ENCODE measurements at places on chromosomes 1 and 21.

DNA sequence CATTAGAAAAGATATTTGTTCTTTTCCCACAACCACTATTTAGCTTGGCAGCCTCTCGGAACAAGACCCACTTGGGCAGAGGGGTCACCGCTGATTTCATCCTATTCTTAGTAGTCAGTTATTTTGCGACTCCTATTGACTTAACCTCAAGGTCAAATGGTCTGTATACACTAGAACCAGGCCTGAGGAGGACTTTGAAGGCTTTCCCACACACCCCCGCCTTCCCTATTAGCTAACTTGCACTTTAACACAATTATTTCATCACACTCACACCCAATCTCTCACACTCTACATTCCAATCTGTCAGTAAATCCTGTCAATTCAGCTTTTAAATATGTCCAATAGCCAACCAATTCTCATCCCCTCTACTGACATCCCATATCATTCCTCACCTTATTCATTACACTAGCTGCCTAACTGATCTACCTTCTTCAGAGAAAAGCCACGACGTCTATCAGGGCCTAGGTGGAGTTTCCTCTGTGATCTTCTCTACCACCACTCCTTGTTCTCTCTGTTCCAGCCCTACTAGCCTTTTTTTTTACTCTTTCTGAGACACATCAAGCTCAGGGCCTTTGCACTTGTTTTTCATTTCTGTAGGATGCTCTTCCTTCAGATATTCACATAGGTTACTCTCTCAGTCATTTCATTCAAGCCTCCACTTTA is 1.0 kb upstream of the NIBAN1 start:
- DNase-seq: no peak

GRCh38 chr1:228935198-228935663 is 200.0 kb downstream of the RHOU start:
- DNase-seq: no peak

DNA sequence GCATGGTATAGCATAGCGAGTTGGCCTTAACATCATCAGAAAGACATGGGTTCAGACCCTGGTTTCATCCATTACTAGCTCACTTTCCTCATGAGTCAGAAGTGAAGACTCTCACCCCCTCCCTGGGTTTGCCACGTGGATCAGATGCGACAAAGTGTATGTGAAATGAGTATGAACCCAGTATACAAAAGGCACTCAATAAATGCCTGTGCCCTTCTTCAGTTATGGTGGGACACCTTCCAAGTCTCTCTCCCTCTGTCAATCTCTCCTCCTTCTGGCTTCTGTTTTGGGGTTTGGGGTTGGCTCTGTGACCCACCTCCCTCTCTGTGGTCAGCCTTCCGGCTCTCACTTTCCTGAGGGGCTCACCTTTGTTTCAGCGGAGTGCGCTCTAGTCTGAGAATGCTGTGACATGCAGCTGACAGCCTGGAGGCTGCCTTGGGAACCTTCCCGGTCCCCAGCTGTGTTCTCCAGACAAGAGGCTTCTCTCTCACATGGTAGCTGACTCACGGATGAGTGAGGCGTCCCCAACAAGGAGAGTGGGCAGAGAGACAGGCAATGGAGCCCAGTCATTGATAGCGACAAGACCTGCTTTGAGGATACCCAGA is 155.0 kb upstream of the EDN2 start:
- DNase-seq: no peak

DNA sequence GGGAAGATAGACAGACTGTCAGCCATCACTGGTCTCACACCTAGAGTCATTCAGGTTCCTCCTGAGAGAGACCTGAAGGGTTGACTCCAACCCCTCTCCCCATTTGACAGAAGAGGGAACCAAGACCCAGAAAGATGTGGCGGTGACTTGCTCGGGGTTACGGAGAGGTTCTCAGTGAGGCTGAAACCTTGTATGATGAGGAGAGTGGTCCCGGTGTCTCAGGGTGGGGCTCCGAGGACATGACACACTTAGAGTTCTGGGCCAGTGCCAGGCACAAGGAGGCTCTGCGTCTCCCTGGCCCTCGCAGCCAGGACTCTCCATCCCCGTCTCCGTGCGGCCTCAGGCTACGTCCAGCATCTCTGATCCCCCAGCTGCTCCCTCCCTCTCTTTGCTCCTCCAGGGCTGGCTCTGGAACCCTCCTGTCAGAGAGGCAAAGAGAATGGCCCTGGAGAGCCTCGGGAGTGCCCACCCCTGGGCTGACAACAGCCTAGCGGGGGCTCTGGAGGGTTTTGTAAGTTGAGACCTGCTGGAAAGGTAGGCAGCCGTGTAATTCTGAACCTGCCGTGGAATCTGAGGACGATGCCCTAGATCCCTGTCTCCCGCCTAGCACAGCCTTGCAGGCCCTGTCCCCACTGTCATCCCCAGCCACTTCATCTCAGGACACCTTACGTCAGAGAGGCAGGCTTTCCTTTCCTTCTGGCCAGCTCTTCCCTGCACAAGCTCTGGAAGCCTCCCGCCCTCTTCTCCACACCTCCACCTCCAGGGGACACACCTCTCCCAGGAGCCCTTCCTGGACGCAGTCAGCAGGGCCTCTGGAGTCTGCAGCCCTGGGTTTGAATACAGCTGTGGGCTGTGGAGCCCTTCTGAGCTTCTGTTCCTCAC is 4.1 kb downstream of the EFHD2 start:
- DNase-seq: no peak

GRCh38 chr1:80624682-80625081 is 1176.1 kb upstream of the ADGRL2 start:
- no peak for DNase-seq

DNA sequence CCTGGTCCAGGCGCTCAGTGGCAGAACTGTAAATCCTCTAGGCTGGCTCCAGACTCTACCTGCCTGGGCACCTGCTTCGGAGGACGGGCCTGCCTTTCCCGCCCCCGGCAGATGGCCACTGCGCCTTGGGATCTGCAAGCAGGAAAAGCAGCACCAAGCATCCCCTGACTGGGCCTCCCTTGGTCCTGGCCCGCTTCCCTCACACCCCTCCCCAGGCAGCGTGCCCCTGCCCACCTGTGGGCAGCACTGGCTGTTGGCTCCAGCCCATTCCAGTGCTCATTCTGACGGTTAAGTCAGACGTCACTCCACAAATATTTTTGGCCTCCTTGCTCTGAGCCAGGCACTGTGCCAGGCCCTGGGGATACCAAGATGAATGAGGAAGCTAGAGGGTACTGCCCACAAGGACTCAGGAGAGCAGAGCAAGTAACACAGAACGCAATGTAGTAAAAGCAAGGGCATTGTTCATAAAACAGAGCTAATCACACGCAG is 22.0 kb upstream of the BLACAT1 start:
- DNase-seq: no peak

DNA sequence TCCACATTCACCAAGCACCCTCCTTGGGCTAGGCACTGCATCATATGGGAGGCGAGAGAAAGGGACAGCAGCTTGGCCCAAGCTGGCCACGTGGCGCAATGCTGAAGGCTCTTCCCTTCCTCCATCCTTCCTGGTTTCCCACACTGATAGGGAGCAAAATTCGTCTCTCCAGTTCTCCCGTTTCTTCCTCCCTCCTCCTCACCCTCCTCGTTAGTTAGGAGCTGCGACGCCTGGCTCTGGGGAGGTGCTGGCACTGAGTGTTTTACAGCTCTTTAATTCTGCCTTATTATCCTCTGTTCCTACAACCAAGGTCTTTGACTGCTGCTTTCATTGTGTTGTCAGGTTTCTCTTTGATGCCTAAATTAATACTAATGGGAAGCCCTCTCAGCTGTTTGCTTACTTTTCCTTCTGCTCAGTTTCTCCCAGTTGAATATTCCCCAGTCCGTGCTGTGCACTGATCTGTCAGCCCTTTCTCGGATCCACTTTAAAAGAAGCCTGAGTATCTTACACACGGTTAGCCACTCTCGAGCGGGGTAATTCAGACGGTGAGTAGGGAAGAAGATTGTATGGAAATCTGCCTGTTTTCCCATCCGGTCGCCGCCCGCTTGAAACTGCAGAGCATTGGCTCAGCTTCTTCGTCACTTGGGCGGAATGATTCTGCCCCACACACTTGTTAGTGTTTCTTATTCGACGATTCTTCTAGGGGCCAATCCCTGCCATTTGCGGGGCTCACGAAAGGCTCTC is 56.2 kb upstream of the SMYD2 start:
- no peak for DNase-seq

GRCh38 chr1:227808566-227808965 is 6.9 kb upstream of the PRSS38 start:
- DNase-seq: no peak

DNA sequence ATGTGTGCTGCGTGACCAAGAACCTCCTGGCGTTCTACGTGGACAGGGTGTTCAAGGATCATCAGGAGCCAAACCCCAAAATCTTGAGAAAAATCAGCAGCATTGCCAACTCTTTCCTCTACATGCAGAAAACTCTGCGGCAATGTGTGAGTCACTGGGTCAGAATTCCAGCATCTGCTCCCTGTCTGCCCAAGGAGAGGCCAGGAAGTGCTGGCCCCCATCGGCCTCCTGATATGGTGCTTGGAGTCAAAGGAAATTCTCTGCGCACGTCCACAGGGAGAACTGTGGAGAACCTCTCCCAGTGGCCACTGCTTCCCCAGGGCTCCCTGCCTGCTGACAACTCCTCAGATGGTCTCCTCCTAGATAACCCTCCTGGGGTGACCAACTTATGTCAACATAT is 25.6 kb upstream of the IL20 start:
- DNase-seq: no peak

DNA sequence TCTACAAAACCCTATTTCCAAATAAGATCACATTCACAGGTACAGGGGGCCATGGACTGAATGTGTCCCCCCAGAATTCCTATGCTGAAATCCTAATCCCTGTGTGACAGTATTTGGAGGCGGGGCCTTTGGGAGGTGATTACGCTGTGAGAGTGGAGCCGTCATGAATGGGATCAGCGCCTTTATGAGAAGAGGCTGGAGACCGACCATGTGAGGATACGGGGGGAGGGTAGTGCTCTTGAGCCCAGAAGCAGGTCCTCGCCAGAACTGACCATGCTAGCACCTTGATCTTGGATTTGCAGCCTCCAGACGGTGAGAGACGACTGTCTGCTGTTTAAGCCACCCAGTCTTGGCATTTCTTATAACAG is 23.8 kb upstream of the KIF26B start:
- no peak for DNase-seq

DNA sequence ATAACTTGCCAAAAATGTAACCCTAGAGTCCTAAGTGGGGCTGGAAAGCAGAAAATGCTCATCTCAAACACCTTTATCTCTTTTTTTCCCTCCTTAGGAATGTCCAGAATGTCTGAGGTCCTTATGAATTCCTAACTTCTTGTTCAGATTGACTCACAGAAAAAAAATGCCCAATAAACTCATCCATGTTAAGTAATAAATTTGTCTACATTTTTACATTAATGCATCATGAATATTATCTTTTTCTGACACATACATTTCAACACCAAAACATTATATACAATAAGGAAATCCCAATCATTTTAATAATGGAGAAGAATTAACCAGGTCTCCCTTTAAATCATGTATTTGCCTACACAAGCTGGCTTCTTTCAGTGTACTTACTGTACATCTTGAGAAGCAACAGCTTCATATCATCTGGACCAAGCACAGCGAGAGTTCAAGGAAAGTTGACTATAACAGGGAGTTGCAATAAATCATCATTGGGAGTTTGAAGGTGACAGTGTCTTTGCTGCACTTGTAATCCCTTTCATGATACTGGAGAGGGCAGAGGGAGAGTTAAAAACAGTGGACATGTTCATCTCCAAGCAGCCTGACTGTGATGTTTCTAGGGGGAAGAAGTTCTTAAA is 565.2 kb downstream of the LTN1 start:
- no peak for DNase-seq

DNA sequence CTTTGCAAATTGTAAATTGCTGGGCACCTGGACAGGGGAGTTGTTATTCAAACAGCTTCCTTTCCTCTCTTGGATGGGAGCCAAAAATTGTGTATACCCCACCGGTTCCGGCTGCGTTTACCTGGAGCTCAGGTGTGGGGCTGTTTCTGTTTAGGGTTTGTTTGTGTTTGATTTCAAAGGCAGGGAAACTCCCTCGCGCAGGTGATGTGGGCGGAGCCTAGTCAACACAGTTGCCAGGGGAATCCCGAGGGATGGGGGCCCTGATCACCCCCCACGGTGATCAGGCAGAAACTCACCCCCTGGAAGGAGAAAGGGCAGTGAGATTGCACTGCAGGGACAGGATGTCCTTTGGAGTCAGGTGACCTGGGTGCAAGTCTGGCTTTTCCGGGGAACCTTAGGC is 28.3 kb downstream of the CDCP2 start:
- no peak for DNase-seq

DNA sequence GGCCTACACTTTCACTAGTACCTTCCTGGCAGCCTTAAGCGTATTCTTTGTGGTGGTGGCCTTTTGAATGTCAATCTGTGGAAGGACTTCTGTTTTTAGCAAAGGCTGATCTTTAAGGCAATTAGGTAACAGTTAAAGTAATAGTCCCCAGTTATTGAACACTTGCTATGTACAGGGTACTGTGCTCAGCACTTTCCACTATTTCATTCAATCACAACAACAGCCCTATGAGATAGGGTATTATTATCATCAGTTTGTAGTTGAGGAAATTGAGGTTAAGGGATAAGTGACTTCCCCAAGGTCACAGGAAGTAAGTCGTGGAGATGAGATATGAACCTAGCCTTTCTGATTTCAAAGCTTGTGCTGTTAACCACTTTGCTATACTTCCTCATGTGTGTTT is 185.7 kb downstream of the ST6GALNAC3 start:
- no peak for DNase-seq

- no peak for DNase-seq
Observed at GRCh38 chr21:39675993-39676661, 63.4 kb downstream of the B3GALT5 start.

- DNase-seq: no peak
Observed at GRCh38 chr1:110394493-110394820, 3.6 kb upstream of the SLC16A4 start.

DNA sequence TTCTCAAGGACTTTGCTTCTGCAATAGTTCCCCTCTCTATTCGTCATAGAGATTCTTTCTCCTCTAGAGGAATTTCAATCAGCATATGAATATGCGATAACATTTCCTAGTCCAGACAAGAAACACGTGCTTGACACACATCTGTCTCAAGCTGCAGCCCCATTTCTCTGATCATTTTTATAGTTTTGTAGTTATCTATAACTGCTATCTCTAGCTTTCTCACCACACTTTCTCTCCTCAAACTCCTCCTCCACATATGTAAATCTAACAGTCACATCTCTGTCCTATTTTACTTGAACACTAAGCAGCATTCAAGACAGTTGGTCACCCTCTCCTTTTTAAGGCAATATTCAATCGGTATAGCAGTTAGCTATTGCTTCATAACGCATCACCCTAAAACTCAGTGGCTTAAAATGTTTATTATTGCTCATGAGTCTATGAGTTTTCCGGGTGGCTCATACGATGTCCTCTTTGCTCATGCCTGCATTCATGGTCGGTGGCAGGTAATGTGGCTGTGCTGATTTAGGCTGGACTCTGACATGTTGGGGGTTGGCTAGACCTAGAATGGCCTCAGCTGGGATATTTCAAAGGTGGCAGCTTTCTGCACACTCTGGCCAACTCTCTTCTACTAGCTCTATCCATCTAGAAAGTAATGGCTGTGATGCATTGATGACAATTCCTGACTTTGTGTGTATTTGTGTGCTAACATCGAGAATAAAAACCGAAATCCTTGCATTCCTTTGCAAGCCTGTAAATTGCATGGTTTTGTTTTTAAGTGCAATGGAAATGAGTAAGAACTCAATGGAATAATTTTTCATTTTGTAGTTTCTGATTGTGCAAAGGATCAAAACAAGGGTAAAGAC is 20.6 kb downstream of the ATP6V1G3 start:
- DNase-seq: no peak
